NCI-H748 treated with DMSO at 0.1 percent for 48 hours (cell line): ENCODE measurements at places on chromosomes 6 and 20.
A peak's percentile ranks its signal among the peaks of the same experiment; 100 is the strongest.

DNA sequence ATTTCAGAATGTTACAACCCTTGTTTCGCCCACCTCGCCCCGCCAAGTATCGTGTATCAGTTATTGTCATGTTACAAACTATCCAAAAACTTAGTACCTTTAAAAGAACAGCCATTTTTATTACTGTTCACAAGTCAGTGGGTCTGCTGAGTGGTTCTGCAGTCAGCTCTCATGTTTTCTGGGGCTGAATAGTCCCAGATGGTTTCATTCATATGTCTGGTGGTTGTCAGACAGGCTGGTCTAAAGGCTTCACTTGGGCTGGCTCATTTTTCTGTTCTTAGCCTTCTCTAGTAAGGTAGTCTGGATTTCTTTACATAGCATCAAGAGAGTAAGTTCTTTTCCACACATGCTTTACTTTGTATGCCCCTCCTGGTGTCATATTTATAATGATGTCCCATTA lies 8.6 kb downstream of the ZNF292 start:
- no peak for DNase-seq

DNA sequence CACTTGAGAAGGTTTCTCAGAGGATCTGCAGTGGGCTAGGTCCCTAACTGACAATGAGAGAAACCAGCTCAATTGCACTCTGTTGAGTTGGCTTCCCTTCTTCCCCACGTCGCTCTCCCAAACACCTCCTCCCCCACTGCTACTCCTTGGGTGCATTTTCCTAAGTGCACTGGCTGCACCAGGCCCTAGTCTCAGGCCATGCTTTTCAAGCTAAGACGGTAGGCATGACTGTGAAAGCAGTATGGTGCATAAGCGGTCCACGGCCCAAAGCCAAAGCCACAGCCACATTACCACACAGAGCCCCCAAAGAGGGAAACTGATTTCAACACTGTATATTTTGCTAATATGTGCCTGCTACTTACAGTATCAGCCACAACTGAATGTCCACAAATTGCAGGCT lies 62.1 kb upstream of the RBM24 start:
- no peak for DNase-seq

DNA sequence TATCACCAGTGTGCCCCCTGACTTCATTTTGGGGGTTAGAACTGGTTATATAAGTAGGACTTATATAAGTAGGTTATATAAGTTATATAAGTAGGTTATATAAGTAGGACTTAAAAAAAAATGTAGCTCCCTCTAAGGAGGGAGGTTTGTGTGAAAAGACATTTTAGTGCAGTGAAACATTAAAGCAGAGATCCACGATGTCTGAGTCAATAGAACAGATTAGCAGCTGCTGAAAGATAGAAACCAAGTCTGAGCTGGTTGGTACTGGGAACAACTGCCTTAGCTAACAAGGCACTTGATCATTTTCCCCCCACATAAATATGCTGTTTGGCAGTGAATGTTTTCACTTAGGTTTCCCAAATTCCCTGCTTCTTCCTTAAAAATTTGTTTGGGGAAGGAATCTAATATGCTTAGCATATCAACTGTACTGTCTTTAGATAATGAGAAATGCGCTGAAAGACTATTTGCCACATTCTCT lies 2.1 kb upstream of the RPS12 start:
- DNase-seq: no peak

- no peak for DNase-seq
Measured at GRCh38 chr20:14341801-14342200, 4.4 kb upstream of the FLRT3 start.

DNA sequence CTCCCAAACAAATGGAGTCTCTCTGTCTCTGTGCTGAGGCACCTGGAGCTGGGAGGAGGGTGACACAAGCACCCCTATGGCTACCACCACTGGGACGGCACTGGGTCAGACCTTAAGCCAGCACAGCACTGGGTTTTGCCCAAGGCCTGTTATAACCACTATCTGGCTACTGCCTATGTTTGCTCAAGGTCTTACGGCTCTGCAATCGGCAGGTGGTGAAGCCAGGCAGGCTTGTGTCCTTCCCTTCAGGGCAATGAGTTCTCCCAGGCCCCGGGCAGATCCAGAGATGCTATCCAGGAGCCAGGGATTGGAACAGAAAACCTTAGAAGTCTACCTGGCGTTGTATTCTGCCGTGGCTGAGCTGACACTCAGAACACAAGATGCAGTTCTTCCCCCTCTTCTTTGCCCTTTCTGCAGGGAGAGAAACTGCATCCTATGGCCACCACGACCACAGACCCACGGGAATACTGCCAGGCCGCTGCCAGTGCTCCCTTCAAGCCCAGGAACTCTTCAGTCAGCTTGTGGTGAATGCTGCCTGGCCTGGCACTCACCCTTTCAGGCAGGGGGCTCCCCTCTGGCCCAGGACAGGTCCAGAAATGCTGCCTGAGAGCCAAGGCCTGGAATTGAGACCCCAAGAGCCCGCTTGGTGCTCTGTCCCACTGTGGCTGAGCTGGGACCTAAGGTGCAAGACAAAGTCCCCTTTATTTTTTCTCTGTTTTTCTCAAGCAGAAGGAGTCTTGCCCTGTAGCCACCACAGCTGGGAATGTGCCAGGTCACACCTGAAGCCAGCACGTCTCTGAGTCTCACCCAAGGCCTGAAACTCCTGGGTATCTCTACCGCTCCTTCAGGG lies 67.0 kb upstream of the FRMD1 start:
- no peak for DNase-seq

GRCh38 chr6:51743999-51744398 lies 343.4 kb downstream of the PKHD1 start:
- no peak for DNase-seq

GRCh38 chr6:38716825-38717224 lies 1.7 kb downstream of the DNAH8 start:
- no peak for DNase-seq

GRCh38 chr20:25230166-25230831 lies 17.6 kb upstream of the PYGB start:
- no peak for DNase-seq

DNA sequence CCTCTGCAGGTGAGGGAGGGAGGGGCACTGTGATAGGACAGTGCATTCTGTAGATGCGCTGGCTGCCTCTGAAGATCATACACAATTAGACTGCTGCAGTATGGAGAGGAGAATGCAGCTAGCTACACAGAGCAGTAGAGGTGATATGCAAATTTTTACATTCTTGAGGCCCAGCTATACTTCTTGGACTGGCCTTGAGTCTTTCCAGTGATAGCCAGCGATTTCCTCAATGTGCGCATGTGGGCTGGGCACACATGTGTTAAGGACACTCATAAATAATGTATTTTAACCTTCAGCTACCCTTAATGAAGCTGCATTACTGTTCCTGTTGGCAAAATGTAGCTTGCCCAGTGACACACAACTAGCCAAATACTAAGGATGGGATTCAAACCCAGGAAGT lies 19.0 kb downstream of the TTPAL start:
- DNase-seq: no peak

- DNase-seq: no peak
Measured at GRCh38 chr6:87600576-87600975, 10.6 kb downstream of the ORC3 start.

GRCh38 chr6:130288065-130288464 lies 65.3 kb upstream of the SAMD3 start:
- DNase-seq: no peak

GRCh38 chr6:106056746-106057390 lies 29.3 kb upstream of the PRDM1 start:
- DNase-seq: peak; percentile 33

- no peak for DNase-seq
Measured at GRCh38 chr20:21513881-21514540, at the start of gene NKX2-2. NKX2-2 (minus strand) TSS chr20:21514064; CDS start chr20:21513669, 395 bp downstream.

DNA sequence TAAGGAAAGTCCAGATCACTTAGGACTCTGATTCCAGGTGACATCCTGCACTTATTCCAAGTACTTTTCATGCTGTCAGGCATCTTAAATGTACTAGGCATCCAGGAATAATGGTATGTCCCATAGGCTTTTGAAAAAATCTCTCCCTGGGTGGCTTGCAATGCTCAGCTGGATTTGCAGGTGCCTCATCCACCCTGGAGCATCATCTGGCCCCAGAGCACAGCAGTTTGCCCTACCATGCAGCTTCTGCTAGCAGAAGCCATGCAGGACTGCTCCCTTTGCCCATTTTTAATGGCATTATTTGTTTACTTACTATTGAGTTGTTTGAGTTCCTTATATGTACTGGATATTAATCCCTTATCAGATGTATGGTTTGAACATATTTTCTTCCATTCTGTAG lies 45.2 kb downstream of the DZANK1 start:
- DNase-seq: no peak

DNA sequence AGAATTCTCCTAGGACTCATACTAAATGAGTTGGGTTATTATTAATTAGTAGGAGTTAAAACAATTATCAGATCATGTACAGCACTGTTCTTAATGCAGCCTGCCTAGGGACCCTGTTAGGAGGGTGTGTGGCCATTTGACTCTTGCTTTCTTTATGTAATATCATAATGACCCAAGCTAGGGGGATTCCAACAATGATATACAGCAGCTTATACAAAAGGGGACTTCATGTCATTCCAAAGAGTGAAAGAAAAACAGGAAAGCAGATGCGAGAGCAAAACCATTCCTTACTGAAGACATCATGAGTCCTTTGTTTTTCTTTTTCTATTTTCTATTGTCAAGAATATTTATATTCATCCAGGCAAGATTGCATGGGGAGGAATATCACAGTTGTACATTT lies 455.2 kb downstream of the PLCB1 start:
- DNase-seq: no peak

DNA sequence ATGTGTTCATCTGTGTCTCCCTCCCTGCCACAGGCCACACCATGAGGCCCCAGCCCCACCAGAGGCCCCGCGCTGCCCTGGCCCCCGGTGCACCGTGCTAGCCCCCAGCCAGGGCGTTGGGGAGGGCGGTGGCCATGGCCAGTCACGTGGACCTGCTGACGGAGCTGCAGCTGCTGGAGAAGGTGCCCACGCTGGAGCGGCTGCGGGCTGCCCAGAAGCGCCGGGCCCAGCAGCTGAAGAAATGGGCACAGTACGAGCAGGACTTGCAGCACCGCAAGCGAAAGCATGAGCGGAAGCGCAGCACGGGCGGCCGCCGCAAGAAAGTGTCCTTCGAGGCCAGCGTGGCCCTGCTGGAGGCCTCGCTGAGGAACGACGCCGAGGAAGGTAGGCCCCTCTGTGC lies 30.3 kb downstream of the PPP1R16B start:
- DNase-seq: no peak
